ENCODE measurements at places on chromosomes 2 and 18.

GRCh38 chr2:38077431-38077769, 1.4 kb upstream of the CYP1B1 start:
- peak overlapping the region; percentile 87 for H3K27ac ChIP-seq
- DNase-seq, result no peak
- no peaks in the 10 kb centered on the region for H3K36me3 ChIP-seq
- H3K27me3 ChIP-seq, result peaks cover 13% of the 10 kb centered on the region
- peaks cover 48% of the 10 kb centered on the region for H3K4me1 ChIP-seq
- H3K4me3 ChIP-seq, result peak overlapping the region; percentile 65

DNA sequence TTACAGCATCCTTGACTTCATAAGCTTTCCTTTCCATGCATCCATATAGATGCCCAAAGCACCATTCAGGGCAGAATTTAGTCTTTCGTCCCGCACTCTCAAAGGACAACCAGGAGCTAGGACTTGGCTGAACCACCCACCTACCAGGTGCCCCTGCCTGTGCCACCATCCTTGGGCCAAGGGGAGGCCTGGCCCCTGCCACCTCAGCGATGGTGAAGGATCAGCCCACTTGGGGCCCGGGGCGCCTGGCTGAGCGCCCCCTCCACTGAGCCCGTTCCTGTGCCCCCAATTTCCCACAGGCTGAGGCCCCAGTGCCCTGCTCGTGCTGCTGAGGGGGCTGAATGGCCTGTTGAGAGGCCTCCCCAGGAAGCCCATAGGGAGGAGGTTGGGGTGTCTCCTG, 33.3 kb upstream of the ALPP start:
- no peak overlapping the region for H3K27ac ChIP-seq
- H3K4me3 ChIP-seq, result no peak overlapping the region
- no peaks in the 10 kb centered on the region for H3K4me1 ChIP-seq
- no peak for DNase-seq
- no peaks in the 10 kb centered on the region for H3K36me3 ChIP-seq
- H3K27me3 ChIP-seq, result no peaks in the 10 kb centered on the region

- DNase-seq, result no peak
- H3K27ac ChIP-seq, result no peak overlapping the region
- H3K4me1 ChIP-seq, result peaks cover 6% of the 10 kb centered on the region
- no peaks in the 10 kb centered on the region for H3K27me3 ChIP-seq
- peaks cover 31% of the 10 kb centered on the region for H3K36me3 ChIP-seq
Measured at GRCh38 chr18:62979176-62979575, 263.8 kb downstream of the PHLPP1 start.

GRCh38 chr2:127421871-127422558, 3.8 kb downstream of the PROC start:
- H3K4me1 ChIP-seq, result peaks cover 14% of the 10 kb centered on the region
- H3K27me3 ChIP-seq, result peaks cover 97% of the 10 kb centered on the region
- no peak for DNase-seq
- no peaks in the 10 kb centered on the region for H3K36me3 ChIP-seq

DNA sequence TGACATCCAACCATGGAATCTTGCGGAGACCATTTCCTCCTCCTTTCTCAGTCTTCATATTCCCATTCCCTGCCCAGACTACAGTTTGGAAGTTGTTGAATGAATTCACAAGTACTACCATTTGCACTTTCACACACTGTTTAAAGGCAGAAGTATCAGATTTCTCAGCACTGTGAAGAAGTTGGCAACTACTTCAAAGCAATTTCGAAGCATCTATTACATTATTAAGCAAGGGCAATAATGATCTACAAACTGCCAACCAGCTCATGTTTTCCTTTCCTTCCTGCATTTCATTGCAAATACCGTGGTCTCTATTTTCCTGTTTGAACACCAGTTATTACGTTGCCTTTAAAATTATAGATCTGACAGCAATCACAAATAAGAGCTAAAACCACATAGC, 105.5 kb downstream of the IRS1 start:
- peaks cover 35% of the 10 kb centered on the region for H3K4me1 ChIP-seq
- no peak overlapping the region for H3K27ac ChIP-seq
- no peak overlapping the region for H3K4me3 ChIP-seq
- H3K36me3 ChIP-seq, result no peaks in the 10 kb centered on the region
- peak; percentile 17 for DNase-seq

- no peaks in the 10 kb centered on the region for H3K36me3 ChIP-seq
- no peaks in the 10 kb centered on the region for H3K4me1 ChIP-seq
- no peak for DNase-seq
- H3K27ac ChIP-seq, result no peak overlapping the region
Measured at GRCh38 chr2:224994242-224994823, 47.9 kb downstream of the DOCK10 start.

GRCh38 chr2:59236723-59237122, 995.6 kb upstream of the FANCL start:
- no peaks in the 10 kb centered on the region for H3K27me3 ChIP-seq
- DNase-seq, result no peak
- H3K4me3 ChIP-seq, result no peak overlapping the region
- H3K4me1 ChIP-seq, result no peaks in the 10 kb centered on the region
- H3K27ac ChIP-seq, result no peak overlapping the region
- no peaks in the 10 kb centered on the region for H3K36me3 ChIP-seq

- no peaks in the 10 kb centered on the region for H3K27me3 ChIP-seq
- no peak for DNase-seq
- H3K4me1 ChIP-seq, result no peaks in the 10 kb centered on the region
- H3K27ac ChIP-seq, result no peak overlapping the region
- no peaks in the 10 kb centered on the region for H3K36me3 ChIP-seq
- no peak overlapping the region for H3K4me3 ChIP-seq
Measured at GRCh38 chr2:145138626-145139025, 618.7 kb upstream of the ZEB2 start.

DNA sequence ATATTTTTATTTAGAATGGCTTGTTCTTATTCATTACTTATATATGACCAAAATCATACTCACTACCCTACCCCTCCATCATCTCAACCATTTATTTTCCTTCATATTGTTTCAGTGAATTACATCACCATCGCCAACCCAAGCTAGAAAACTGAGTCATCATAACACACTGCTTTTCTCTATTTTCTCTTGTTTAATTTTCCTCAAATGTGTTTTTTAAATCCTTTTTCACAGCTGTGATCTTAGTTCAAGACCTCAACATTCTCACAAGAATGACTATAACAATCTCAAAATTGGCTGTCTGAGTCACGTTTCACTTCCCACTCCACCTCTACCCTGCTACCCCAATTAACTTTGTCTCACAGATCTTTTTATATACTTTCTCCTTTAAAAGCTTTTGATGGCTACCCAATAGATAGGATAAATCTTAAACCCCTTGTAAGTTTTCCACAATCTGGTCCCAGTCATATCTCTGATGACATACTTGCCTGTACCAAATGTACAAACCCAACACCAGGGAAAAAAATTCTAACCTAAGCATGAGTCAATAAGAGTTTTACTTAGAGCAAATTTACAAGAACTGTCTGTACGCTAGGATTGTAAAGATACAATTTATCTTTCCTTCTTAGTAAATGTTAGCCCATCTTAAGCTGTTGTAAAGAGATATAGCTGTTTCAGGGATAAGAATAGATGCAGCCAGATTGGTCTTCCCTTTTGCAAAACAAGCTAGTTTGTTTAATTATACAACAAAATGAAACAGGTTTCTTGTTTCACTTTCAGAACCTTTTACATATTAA, 635.1 kb upstream of the SLC39A10 start:
- peaks cover 12% of the 10 kb centered on the region for H3K4me1 ChIP-seq
- H3K4me3 ChIP-seq, result no peak overlapping the region
- no peaks in the 10 kb centered on the region for H3K36me3 ChIP-seq
- DNase-seq, result no peak

DNA sequence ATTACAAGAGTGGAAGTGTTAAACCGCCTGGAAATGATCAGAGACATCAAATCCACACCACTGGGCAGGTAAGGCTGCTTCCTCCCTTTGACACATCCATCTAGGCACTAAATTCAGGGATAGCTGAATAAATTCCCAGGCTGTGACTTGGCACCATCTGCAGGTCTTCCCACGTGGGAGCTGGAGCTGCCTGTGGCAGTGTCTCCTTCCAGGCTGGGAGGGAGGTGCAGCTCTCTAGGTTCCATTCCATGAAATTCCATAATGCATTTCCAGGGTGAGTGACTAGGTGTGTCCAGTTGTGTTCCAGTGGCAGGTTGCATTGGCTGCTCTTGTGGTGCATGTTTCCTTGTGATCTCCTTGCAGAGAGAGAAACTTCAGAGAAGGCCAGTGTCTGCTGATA, 188.9 kb upstream of the CXCR4 start:
- no peak for DNase-seq
- H3K4me1 ChIP-seq, result no peaks in the 10 kb centered on the region
- no peaks in the 10 kb centered on the region for H3K36me3 ChIP-seq
- no peak overlapping the region for H3K4me3 ChIP-seq
- no peak overlapping the region for H3K27ac ChIP-seq

DNA sequence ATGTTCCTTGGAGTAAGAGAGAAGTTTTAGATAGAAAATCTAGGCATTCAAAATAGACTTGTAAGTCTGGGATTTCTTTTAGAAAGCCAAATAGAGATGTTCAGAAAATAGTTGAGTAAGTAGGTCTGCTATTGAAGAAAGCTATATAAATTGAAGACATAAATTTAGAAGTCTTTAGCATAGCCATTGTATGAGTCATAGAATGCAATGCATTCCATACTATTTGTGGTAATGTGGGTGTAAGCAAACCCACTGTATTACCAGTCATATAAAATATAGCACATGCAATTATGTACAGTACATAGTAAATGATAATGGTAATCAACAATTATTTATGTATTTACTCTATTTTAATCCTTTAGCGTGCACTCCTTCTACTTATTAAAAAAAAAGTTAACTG, 14.1 kb downstream of the MC4R start:
- DNase-seq, result no peak
- H3K27me3 ChIP-seq, result no peaks in the 10 kb centered on the region
- no peak overlapping the region for H3K27ac ChIP-seq

- no peak overlapping the region for H3K27ac ChIP-seq
- DNase-seq, result no peak
- no peak overlapping the region for H3K4me3 ChIP-seq
- no peaks in the 10 kb centered on the region for H3K27me3 ChIP-seq
Measured at GRCh38 chr18:67308819-67309218, 207.7 kb downstream of the DSEL start.

- peaks cover 15% of the 10 kb centered on the region for H3K4me1 ChIP-seq
- H3K27ac ChIP-seq, result no peak overlapping the region
- no peak for DNase-seq
- no peaks in the 10 kb centered on the region for H3K27me3 ChIP-seq
Measured at GRCh38 chr2:106859498-106859897, 26.5 kb downstream of the ST6GAL2 start.

GRCh38 chr18:27062802-27063201, 122.3 kb downstream of the CHST9 start:
- H3K4me1 ChIP-seq, result peaks cover 15% of the 10 kb centered on the region
- H3K4me3 ChIP-seq, result no peak overlapping the region
- DNase-seq, result no peak
- H3K27me3 ChIP-seq, result no peaks in the 10 kb centered on the region
- H3K36me3 ChIP-seq, result no peaks in the 10 kb centered on the region

DNA sequence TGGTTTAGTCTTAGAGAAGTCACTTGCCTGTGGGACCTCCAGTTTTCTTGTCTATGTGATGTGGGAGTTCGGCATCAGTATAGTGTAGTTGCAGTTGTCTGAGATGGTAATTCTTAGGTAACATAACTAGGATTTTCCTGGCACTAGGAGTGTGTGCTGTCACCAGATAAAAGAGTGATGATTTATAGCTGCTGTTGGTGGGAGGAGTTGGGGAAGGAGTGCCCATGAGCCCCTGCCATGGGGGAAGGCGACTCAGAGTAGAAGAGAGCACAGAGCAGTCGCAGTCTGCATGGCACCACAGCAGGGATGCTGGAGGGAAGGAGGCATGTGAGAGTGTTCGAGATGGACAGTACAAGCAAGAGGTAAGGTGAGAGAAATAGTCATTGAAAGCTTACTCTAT, 38.7 kb downstream of the ATP9B start:
- H3K4me3 ChIP-seq, result no peak overlapping the region
- peaks cover 15% of the 10 kb centered on the region for H3K4me1 ChIP-seq
- no peaks in the 10 kb centered on the region for H3K36me3 ChIP-seq
- no peak for DNase-seq
- no peaks in the 10 kb centered on the region for H3K27me3 ChIP-seq
- H3K27ac ChIP-seq, result no peak overlapping the region

DNA sequence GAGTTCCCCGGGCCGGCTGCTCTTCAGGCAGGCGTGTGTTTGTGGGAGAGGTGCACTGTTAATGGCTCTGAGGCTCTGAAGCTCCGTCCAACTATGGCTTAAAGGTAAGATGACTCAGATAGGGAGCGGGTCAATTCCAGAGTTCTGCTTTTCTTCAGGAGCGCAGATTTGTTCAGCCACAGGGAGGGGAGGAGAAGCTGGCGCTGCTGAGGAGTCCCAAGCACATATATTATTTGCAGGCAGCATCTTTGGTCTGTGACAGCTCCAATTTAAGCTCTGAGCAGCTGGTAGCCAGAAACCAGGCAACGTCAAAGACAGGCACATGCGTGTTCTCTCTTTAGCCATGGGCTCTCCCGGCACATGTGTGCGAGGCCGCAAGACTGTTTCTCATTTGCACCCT, 229.2 kb downstream of the BCL2 start:
- no peaks in the 10 kb centered on the region for H3K4me1 ChIP-seq

- H3K36me3 ChIP-seq, result no peaks in the 10 kb centered on the region
- H3K4me3 ChIP-seq, result no peak overlapping the region
- no peak for DNase-seq
- H3K4me1 ChIP-seq, result peaks cover 4% of the 10 kb centered on the region
Measured at GRCh38 chr2:29806461-29806860, 114.9 kb downstream of the ALK start.

GRCh38 chr2:229431327-229431954, 160.4 kb upstream of the PID1 start:
- no peak for DNase-seq
- no peaks in the 10 kb centered on the region for H3K27me3 ChIP-seq
- H3K4me3 ChIP-seq, result no peak overlapping the region
- H3K4me1 ChIP-seq, result no peaks in the 10 kb centered on the region

DNA sequence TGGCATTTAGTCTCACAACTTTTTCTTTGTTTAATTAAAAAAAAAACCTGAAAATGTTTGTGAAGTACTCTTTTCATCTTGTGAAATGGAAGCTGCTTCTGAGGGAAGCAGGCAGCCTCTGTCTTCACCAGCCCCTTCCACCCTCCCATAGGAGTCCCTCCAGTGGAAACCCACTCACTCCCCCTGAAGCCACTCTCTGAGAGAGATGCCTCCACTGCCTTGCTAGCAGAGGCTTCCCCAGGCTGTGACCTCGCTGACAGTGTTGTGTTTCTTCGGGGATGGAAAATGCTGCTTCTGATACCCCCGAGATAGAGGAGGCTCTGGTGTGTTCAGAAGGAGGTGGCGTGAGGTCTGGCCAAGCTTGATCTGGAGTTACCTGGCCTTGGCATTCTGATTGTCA, 59.9 kb downstream of the SH3RF3 start:
- H3K4me1 ChIP-seq, result peaks cover 33% of the 10 kb centered on the region
- H3K27me3 ChIP-seq, result no peaks in the 10 kb centered on the region
- H3K27ac ChIP-seq, result no peak overlapping the region
- no peak overlapping the region for H3K4me3 ChIP-seq
- DNase-seq, result no peak
- no peaks in the 10 kb centered on the region for H3K36me3 ChIP-seq
